ENCODE measurements at places on chromosomes 7 and 10. TPM values are rescaled to one million over a fixed set of nuclear protein-coding genes. Genes with fewer than 3 reads are reported as not detected.

TMEM106B gene
- 44.1 TPM for total RNA-seq

GRCh38 chr10:60286559-60286958, 103.1 kb downstream of the ANK3 start:
- DNase-seq: no peak

MKX gene
- total RNA-seq: 0.14 TPM

DNA sequence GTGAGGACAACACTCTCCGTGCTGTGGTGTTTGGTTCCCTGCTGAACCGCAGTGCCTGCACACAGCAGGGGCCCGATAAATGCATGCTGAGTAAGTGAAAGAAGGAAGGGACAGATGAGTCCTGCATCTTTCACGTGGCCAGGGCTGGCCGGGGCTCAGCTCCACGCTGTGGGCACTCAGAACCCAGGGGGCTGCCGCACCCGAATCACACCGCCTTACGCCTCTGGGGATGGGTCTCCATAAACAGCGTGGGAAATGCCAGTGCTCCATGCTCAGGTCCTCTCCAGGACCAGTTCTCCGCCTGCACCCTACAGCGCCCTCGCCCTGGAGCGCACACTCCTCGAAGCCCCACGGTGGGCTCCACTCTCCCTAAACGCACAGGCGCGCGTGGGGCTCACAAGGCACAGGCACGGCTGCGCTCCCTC, 38.1 kb downstream of the RASGEF1A start:
- DNase-seq: peak; percentile 71

DNA sequence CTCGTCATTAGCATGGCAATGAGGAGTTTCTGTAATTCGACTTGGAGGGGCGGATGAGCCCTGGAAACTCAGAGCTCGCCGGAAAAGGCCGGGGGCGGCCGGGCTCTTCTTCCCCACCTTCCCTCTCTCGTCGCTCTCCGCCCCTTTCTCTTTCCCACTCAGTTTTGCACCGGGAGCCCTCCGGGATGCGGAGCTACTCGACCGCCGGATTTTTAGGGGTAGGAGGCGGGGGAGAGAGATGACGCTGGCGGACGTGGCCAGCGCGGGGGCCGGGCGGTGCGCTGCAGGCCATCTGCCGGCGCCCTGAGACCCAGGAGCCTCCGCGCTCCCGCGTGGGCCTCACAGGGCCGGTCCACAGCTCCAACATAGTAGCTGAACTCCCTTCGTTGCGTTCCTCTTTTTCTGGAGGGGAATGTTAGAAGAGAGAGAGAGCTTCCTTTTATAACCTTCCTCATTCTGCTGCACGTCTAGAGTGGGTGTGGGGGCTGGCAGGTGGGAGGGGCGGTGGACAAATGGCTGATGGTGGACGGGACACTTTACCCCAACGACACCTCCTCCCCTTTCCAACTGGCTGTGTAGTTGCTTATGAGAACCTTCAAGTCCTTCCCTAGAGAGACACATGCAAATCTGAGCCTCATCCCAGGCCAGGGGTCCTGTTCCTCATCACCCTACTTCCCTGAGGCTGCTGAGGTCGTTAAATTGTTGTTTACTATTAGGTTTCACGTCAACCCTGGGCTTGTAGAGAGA, 1.1 kb upstream of the HOXA1 start:
- DNase-seq: peak; percentile 80

DNA sequence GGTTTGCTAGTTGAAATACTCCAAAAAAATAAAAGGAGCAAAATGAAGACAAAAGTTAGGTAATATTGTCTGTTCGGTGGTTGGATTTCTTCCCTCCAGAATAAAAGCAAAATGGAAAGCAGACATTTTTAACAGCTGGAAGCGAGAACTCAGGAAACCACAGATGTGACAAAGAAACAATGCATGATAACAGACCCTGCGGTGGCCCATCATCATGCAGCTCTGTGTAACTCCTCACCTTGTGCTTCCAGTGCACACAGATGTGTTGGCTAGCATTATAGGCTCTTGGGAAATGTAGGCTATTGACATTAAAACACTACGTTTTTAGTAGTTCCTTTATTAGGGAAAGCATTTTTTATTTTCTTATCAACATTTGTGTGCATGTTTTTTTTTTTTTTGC, 53.9 kb upstream of the ARL4A start:
- no peak for DNase-seq

DNA sequence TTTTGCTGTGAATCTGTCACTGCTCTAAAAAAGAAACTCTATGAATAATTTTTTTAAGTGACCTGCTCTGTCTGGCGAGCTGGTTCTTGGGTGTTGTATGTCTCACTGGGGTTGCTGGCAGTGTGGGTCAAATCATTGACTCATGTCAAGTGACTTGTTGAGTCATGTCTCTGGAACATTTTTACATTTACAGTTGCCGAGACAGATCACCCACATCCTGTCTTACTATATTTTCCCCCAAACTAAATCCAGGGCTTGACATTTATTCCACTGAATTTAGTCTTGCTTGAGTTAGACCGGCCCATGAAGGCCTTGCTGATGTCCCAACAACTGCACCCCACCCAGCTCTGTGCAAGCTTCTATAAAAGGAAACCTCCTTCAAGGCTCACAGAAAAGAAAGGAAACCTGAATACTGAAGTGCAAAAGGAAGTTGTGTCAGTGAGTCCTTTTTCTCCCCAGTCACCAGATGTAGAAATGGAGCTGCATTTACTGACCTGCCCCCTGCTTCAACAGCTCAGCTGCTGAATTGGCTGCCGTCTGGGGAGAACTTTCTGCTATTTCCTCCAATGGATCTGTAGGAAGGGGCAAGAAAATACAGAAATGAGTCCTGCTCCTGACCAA, 290.3 kb downstream of the TNS3 start:
- DNase-seq: no peak

- no peak for DNase-seq
Measured at GRCh38 chr10:91691981-91692380, 59.1 kb upstream of the PPP1R3C start.

PDSS1 gene
- total RNA-seq: 6.3 TPM

- peak; percentile 82 for DNase-seq
Measured at GRCh38 chr7:99393355-99394187, 14.8 kb downstream of the PDAP1 start.

GRCh38 chr7:96870185-96870584, 135.2 kb upstream of the DLX6 start:
- no peak for DNase-seq

FKBP9 gene
- total RNA-seq: 124 TPM
